ENCODE measurements at places on chromosomes 6 and 20.

GRCh38 chr6:148414836-148415235 is 72.2 kb downstream of the SASH1 start:
- DNase-seq = peak; percentile 54

DNA sequence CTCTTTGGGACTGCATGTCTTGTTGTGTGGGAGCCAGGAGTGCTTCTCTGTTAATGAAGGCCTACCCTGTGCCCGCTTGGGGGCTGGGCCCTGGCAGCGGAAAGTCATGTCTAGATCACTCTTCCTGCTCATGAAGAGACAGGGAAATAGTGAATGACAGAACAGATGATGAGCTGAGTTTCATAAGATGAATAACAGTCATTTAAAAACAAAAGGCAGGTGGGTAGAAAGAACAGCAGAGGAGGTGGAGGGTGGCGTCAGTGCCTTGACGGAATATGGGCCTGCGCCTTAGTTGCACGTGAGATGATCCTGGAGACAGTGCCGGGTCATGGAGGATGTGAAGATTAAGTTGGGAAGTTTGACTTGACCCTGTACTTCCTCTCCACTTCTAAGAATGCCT is 85.5 kb downstream of the ARID1B start:
- DNase-seq = no peak

GRCh38 chr6:2862712-2863181 is 21.1 kb upstream of the SERPINB1 start:
- no peak for DNase-seq

GRCh38 chr6:148147463-148147830 is 195.2 kb upstream of the SASH1 start:
- DNase-seq = no peak

DNA sequence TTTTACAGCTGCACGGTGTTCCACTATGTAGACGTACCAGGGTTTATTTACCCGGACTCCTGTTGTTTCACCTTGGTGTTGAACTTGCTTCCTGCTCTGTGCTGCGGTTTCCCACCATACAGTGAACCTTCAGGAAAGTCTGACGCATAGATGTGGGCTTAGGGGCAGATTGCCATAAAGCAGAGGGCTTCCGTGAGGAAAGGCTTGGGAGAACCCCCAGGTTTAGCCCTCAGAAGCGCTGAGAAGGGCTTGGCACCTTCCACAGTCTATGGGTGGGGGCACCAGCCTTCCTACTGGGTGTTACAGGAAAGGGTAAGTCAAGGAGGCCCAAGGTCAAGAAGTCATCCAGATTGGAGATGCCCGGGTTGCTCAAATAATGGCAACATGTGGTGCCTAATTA is 19.2 kb upstream of the MRPS18A start:
- no peak for DNase-seq

- DNase-seq = peak; percentile 31
Observed at GRCh38 chr20:58131551-58132142, 96.8 kb downstream of the ANKRD60 start.

DNA sequence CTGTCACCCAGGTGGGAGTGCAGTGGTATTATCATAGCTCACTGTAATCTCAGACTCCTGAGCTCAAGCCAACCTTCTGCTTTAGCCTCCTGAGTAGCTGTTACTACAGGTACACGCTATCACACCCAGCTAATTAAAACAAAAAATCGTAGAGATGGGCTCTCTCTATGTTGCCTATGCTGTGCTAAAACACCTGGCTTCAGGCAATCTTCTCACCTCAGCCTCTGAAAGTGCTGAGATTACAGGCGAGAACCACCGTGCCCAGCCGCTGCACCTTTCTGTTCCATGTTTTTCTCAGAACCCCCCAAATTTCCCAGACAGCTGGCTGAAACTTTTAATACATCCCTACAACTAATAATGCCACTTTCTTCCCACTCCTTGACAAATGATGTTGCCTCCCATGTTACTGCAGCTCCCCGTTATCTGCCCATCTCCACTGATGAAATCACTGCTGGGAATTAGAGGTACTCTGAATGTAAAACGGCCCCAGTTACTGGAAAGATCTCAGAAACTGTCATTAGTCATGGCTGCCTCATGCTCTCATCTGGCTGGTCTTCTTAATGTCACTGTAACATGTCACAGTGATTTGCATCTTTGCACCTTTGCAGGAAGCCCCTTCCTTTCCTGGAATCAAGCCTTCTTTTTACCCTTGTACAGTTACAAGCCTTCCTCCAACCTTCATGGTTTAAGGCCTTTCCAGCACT is 697.5 kb downstream of the PRKN start:
- DNase-seq = no peak

DNA sequence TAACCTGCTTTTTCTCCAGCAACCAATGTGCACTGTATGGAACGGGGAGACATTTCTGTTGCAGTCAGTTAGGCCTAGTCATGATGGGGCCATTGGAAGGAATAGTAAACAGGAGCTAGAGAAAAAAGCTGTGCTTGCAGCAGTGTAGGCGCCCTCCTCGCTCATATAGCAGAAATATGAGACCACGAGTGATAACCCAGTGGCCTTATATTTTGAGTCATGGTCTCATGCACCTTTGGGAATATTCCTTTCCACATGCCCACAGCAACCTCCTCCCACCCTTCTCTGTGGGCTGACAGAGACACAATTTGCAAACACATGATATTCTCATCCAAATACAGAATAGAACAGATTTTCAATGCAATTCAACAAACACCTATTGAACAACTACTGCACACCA is 248.9 kb upstream of the CITED2 start:
- DNase-seq = no peak

GRCh38 chr6:151436802-151437201 is 15.1 kb downstream of the RMND1 start:
- DNase-seq = no peak
